Natural killer cell treated with Interleukin-12 subunit alpha and Interleukin-12 subunit beta and Interleukin-15 and Interleukin-18, amount 100 ng/mL, for 72 hours (primary cell): ENCODE measurements at places on chromosomes 6 and 20. TPM values are rescaled to one million over a fixed set of nuclear protein-coding genes. Genes with fewer than 3 reads are reported as not detected.

The SLC17A1 gene
- not detected for total RNA-seq

The ZNF334 gene
- total RNA-seq, result 0.70 TPM

The FKBP1C gene
- total RNA-seq, result 1.9 TPM

The ZNF165 gene
- total RNA-seq, result 0.59 TPM

The CNR1 gene
- not detected for total RNA-seq
